M059J (cell line): ENCODE measurements at places on chromosomes 4 and X.

- no peak for DNase-seq
These were observed 6.0 kb downstream of the GALNT7 start for GRCh38 chr4:173174594-173175012.

DNA sequence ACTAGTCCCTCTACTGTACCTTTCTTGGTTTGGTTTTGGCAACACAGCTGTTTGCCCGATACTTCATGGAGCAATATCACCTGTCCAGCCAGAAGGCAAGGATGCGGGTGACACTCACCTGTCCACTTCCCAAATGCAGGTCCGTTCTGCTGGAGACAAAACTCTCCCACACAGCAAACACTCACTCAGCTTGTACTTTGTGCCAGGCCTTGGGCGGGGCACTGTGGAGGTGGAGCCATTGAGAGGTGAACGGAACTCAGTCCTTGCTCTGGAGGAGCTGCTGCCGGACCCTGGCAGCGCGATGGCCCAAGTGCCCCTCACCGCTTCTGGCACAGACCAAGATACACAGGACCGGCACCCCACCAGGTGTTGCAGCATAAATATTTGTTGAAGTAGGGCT, 15.3 kb upstream of the HMGB3 start:
- no peak for DNase-seq

DNA sequence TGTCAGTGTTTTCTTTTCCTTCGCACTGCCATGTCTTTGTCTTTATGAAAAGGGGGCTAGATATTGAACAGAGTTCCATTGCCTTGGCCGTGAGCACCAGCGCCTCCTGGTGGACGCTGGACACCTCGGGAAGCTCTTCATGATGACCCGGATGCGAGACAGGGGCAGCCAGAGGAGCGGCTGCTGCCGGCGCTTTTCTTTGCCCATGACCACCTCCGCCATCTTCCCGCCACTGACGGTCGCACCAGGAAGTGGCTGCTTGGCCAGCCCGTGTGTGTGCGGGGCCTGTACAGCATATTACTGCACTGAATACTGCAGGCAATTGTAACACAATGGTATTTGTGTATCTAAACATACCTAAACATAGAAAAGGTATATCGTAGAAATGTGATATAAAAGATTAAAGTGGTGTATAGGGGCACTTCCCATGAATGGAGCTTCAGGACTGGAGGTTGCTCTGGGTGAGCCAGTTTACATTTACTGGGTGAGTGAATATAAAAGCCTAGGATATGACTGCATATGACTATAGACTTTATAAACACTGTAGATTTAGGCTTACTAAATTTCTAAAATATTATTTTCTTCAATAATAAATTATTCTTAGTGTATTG, 15.8 kb upstream of the GRIA2 start:
- no peak for DNase-seq

GRCh38 chrX:21167494-21167893, 206.7 kb upstream of the CNKSR2 start:
- no peak for DNase-seq

- DNase-seq: no peak
These were observed 59.9 kb downstream of the C4orf51 start for GRCh38 chr4:145739845-145740244.

GRCh38 chrX:65668377-65669310, 1.2 kb downstream of the MSN start:
- peak; percentile 94 for DNase-seq

- no peak for DNase-seq
These were observed 98.4 kb downstream of the STIM2 start for GRCh38 chr4:26958925-26959653.
